Transverse colon (tissue), 4 donors: ENCODE measurements at places on chromosomes 2 and 18. TPM values are rescaled to one million over a fixed set of nuclear protein-coding genes. Genes with fewer than 3 reads are reported as not detected.

GRCh38 chr2:68834737-68835376 lies 36.3 kb downstream of the BMP10 start:
- no peak overlapping the region for H3K4me3 ChIP-seq
- no peaks in the 10 kb centered on the region for H3K36me3 ChIP-seq
- peaks cover 21% of the 10 kb centered on the region for H3K4me1 ChIP-seq
- DNase-seq, result no peak

DNA sequence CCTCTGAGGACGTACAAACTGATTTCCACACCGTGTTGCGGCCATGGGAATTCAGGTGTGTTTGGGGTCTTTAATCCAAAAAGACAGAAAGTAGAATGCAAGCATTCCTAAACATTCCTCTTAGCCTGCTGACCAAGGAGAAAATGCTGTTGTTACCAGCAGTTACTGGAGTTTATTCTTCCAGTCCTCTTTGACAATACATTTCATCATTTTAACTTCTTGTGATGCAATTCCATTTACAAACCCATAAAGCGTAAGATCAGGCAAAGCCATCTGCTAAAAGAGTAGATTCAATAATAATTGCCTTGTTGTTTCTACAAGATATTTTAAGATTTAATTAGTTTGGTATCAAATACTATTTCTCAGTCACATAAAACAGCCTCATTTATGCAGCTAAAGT lies 32.7 kb downstream of the SPIRE1 start:
- no peaks in the 10 kb centered on the region for H3K4me1 ChIP-seq
- no peak overlapping the region for H3K4me3 ChIP-seq
- H3K36me3 ChIP-seq, result no peaks in the 10 kb centered on the region
- no peaks in the 10 kb centered on the region for H3K27me3 ChIP-seq

GAREM1 gene
- total RNA-seq, result 7.9 TPM

IL36A gene
- total RNA-seq, result not detected

DNA sequence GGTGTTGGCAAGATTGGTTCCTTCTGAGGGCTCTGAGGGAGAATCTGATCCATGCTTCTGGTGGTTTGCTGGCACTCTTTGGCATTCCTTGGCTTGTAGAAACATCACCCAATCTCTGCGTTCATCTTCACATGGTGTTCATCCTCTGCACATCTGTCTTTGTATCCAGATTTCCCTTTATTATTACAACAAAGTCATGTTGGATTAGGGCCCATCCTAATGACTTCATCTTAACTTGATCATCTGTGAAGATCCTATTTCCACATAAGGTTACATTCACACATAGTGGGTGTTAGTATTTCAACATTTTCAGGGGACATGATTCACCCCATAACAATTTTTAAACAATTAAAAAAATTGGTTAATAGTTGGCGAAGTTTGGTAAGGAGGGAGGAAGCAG lies 177.4 kb upstream of the CWC22 start:
- H3K36me3 ChIP-seq, result no peaks in the 10 kb centered on the region
- H3K4me1 ChIP-seq, result no peaks in the 10 kb centered on the region
- no peak overlapping the region for H3K27ac ChIP-seq
- no peak for DNase-seq
- H3K27me3 ChIP-seq, result no peaks in the 10 kb centered on the region

DNA sequence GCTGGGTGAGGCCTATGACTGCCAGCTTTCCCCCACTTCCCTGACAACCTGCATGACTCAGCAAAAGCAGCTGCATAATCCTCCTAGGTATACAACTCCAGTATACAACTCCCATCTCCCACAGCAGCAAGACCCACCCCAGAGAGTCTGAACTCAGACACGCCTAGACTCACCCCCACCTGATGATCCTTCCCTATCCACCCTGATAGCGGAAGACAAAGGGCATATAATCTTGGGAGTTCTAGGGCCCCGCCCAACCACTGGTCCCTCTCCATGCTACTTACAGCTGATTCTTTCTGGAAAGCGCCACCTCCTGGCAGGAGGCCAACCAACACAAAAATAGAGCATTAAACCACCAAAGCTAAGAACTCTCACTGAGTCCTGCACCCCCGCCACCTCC lies 296.5 kb downstream of the DCC start:
- H3K4me3 ChIP-seq, result no peak overlapping the region
- peak; percentile 8 for DNase-seq
- H3K27ac ChIP-seq, result no peak overlapping the region
- no peaks in the 10 kb centered on the region for H3K4me1 ChIP-seq

DNA sequence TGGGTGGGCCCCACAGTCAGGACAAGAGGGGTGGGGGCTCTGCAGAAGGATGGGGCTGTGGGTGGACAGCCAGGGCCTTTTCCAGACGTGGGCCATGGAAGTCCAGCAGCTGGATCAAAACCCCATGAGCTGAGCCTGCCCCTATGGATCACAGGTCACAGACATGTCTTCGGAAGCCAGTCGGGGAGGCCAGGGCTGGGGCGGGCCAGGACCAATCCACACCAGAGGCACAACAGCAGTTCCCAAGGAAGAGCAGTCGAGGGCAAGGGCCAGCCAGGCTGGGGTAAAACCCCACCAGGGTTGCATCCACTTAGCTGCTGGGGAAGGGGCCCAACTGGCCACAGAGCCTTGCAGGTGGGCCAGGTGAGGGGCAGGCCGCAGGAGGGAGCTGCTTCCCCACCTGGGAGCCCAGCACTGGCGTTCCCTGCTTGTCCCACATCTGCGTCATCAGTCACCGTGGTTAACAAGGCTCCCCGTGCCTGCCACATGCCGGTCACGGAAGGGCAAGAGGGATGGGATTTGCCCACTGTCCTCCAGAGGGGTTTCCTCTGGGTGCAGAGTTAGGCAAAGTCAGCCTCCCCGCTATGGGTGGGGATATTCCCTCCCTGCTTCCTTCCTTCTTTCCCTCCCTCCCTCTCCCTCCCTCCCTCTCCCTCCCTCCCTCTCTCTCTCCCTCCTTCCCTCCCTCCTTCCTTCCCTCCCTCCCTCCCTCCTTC lies 46.4 kb upstream of the ODC1 start:
- H3K36me3 ChIP-seq, result no peaks in the 10 kb centered on the region
- DNase-seq, result no peak
- H3K4me1 ChIP-seq, result peaks cover 4% of the 10 kb centered on the region
- H3K27me3 ChIP-seq, result peaks cover 16% of the 10 kb centered on the region
- no peak overlapping the region for H3K27ac ChIP-seq

- no peak overlapping the region for H3K27ac ChIP-seq
- no peaks in the 10 kb centered on the region for H3K36me3 ChIP-seq
- no peak for DNase-seq
- no peaks in the 10 kb centered on the region for H3K27me3 ChIP-seq
- no peak overlapping the region for H3K4me3 ChIP-seq
These were observed 167.5 kb downstream of the ALK start for GRCh38 chr2:29753671-29754444.

- peak; percentile 43 for DNase-seq
- peaks cover 3% of the 10 kb centered on the region for H3K27me3 ChIP-seq
- no peaks in the 10 kb centered on the region for H3K36me3 ChIP-seq
These were observed 3.9 kb upstream of the KLHL29 start for GRCh38 chr2:23381084-23381483.

LRP1B gene
- 0.48 TPM for total RNA-seq

GRCh38 chr2:127270663-127271062 lies 23.3 kb downstream of the ERCC3 start:
- H3K4me3 ChIP-seq, result no peak overlapping the region
- H3K27me3 ChIP-seq, result no peaks in the 10 kb centered on the region
- H3K27ac ChIP-seq, result no peak overlapping the region
- no peaks in the 10 kb centered on the region for H3K36me3 ChIP-seq
- no peaks in the 10 kb centered on the region for H3K4me1 ChIP-seq

DNA sequence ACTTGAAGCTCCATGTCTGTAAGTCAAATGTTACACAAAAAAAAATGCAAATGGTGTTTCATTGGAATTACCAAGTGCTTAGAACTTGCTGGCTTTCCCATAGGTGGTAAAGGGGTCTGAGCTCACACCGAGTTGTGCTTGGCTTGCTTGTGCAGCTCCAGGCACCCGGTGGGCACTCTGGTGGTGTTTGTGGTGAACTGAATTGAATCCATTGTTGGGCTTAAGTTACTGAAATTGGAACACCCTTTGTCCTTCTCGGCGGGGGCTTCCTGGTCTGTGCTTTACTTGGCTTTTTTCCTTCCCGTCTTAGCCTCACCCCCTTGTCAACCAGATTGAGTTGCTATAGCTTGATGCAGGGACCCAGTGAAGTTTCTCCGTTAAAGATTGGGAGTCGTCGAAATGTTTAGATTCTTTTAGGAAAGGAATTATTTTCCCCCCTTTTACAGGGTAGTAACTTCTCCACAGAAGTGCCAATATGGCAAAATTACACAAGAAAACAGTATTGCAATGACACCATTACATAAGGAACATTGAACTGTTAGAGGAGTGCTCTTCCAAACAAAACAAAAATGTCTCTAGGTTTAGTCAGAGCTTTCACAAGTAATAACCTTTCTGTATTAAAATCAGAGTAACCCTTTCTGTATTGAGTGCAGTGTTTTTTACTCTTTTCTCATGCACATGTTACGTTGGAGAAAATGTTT lies 97.9 kb upstream of the IL1R2 start:
- no peak overlapping the region for H3K27ac ChIP-seq
- H3K27me3 ChIP-seq, result no peaks in the 10 kb centered on the region
- no peaks in the 10 kb centered on the region for H3K4me1 ChIP-seq
- H3K36me3 ChIP-seq, result no peaks in the 10 kb centered on the region
- no peak overlapping the region for H3K4me3 ChIP-seq

GRCh38 chr2:64581018-64581417 lies 56.9 kb downstream of the AFTPH start:
- DNase-seq, result no peak
- H3K27ac ChIP-seq, result no peak overlapping the region
- no peaks in the 10 kb centered on the region for H3K36me3 ChIP-seq
- no peaks in the 10 kb centered on the region for H3K4me1 ChIP-seq

REG1B gene
- not detected for total RNA-seq

DNA sequence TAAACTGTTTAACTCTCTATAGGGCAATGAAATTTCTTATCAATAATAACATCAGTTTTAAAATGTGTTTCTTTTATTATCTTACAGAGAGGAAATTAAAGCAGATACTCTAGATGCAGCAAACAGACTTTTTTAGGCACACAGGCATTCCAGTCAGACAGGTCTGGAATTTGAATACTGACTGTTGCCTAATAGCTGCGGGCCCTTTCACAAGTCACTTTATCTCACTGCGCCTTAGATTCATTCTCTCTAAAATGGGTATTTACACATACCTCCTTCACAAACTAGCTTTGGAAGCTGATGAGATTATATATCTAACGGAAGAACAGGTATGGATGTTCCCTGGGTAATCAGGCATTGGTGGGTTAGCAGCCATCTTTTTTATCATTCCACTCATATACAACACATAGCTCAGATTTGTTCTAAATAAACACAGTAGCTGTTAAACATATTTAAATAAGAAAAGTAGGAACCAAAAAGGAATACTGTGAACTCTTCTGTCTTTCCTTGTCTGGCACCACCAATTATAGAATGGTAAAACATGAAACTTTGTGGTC lies 104.2 kb downstream of the LRP2 start:
- H3K4me3 ChIP-seq, result no peak overlapping the region

DNA sequence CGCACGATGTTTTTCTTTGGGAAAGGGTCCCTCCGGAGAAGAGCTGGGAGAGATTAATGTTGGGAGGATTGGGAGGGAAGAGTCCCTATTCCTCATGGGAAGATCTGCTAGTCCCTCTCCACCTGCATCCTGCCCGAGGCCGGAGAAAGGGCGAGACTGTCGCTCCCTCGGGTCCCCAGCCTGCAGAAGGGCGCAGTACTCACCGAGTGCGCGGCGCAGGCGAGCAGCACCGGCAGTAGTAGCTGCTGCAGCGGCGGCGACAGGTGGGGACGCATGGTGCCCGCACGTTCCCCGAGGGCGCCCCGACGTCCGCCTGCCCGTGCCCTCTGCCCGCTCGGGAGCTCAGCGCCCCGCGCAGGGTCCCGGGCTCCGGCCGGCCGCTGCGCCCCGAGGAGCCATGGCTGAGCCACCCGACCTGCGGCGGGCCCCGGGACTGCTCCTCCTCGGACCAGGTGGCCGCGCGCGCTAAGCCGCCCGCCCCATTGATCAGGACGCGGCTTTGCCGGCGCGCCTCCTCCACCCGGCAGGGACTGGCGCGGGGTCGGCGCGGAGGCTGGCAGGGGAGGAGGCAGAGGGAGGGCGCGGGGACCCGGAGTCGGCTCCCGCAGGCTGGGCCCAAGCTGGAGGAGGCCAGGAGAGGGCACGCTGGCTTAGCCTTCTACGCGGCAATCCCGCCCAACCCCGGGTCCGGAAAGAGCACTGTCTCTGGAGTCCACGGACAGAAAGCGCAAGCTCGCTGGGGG lies at the start of gene SCTR:
Gene SCTR (minus strand): TSS at position 532 of the 743 bp plus-strand sequence. CDS start 257 bp downstream, at position 275.
- H3K4me3 ChIP-seq, result no peak within 1 kb of the TSS
- peaks cover 3% of the 10 kb centered on the region for H3K4me1 ChIP-seq
- no peaks in the 10 kb centered on the region for H3K36me3 ChIP-seq
- no peak for DNase-seq
- H3K27ac ChIP-seq, result no peak within 1 kb of the TSS

- DNase-seq, result peak; percentile 80
These were observed 217.2 kb downstream of the TNS1 start for GRCh38 chr2:217785544-217786045.

DNA sequence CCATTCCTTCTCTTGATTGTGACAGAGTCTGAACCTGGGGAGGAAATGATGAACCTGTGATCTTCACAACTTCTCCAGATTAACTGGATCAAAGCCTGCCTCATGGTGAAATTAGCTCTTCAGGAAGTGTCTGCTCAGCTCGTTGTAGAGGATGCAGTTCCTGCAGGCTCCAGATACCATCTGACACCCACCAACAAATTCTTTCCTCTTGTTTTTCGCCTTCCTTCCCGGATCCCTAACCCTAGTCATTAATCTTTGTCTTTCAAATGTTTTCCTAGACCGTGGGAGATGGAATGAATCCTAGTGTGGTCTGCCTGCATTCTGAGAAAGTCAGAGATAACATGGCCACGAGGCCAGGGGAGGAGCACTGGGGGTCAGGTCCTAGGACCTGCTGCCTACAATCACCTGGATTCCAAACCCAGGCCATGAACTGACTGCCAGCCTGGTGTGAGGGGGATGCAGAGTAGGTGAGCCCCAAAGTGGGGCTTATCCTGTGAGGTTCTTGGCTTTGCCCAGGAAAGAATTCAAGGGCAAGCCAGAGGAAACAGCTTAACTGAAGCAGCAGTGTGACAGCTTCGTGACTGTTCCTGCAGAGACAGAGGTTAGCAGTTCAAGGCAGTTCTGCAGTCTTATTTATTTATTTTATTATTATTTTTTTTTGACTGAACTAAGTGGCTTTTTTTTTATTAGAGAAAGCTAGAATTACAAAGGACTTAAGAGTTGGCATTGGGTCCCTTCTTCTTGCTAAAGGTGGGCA lies 67.8 kb downstream of the DIPK1C start:
- H3K27ac ChIP-seq, result no peak overlapping the region
- H3K4me1 ChIP-seq, result no peaks in the 10 kb centered on the region
- H3K4me3 ChIP-seq, result no peak overlapping the region
- H3K36me3 ChIP-seq, result no peaks in the 10 kb centered on the region
- no peaks in the 10 kb centered on the region for H3K27me3 ChIP-seq

PPP1R1C gene
- 0.96 TPM for total RNA-seq

TMEM178A gene
- total RNA-seq, result 7.5 TPM

DNA sequence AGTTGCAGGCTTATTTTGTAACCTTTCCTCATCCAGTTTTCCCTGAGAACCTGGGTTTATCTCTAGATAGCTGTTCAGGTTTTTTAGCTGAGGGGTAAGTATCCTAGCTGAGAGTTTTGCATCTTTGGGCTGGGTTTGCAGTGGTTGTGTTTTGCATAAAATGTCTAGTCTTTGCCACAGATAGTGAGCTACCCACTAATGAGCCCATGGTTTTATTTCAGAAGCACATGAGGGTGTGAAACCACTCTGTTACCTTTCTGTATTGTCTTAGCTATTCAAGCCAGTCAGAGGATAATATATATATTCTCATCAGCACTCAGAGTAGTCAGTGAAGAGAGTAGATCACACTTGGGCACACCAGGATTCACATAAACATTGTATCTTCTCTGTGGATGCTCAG lies 24.6 kb upstream of the TXNDC2 start:
- H3K27ac ChIP-seq, result no peak overlapping the region
- H3K27me3 ChIP-seq, result no peaks in the 10 kb centered on the region
- H3K4me3 ChIP-seq, result no peak overlapping the region
- H3K36me3 ChIP-seq, result no peaks in the 10 kb centered on the region
